HCT116 (cell line): ENCODE measurements at places on chromosomes 5 and 9. TPM values are rescaled to one million over a fixed set of nuclear protein-coding genes. Genes with fewer than 3 reads are reported as not detected.

SLC36A3 gene
- total RNA-seq: not detected

GRCh38 chr9:138068601-138069035, 191.0 kb downstream of the CACNA1B start:
- DNase-seq: no peak
- no peaks in the 10 kb centered on the region for H3K36me3 ChIP-seq
- H3K4me3 ChIP-seq: no peak overlapping the region
- no peaks in the 10 kb centered on the region for H3K4me1 ChIP-seq
- no peaks in the 10 kb centered on the region for H3K27me3 ChIP-seq

GRCh38 chr5:148509893-148510292, 126.1 kb downstream of the FBXO38 start:
- no peak overlapping the region for H3K27ac ChIP-seq
- no peaks in the 10 kb centered on the region for H3K4me1 ChIP-seq
- no peak for DNase-seq
- no peak overlapping the region for H3K4me3 ChIP-seq
- no peaks in the 10 kb centered on the region for H3K27me3 ChIP-seq
- H3K36me3 ChIP-seq: no peaks in the 10 kb centered on the region

- H3K27me3 ChIP-seq: no peaks in the 10 kb centered on the region
- no peak for DNase-seq
- no peak overlapping the region for H3K4me3 ChIP-seq
- peaks cover 5% of the 10 kb centered on the region for H3K4me1 ChIP-seq
- H3K27ac ChIP-seq: no peak overlapping the region
- H3K36me3 ChIP-seq: no peaks in the 10 kb centered on the region
Observed at GRCh38 chr5:62263401-62263800, 42.6 kb upstream of the KIF2A start.

GRCh38 chr9:91577633-91578061, 154.0 kb upstream of the NFIL3 start:
- no peak overlapping the region for H3K27ac ChIP-seq
- 0 out of 2 replicates have a peak, but pooled peaks cover 7% of the 10 kb centered on the region for H3K27me3 ChIP-seq
- H3K36me3 ChIP-seq: no peaks in the 10 kb centered on the region

DNA sequence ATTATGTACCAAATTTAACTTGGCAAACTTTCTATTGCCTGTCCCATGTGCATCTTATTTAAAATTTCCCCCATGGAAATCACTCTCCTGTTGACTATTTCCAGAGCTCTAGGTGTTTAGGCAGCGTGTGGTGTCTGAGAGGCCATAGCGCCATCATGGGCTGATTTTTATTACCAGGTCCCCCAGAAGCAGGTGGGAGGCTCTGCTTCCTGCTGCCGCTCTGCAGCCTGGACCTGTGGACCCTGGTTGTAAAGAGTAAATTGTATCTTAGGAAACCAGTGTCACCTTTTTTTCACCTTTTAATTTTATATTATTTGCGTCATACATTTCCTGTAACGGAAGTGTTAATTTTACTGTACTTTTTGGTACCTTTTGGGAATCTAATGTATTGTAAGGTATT, 6.4 kb downstream of the HNRNPAB start:
- H3K27ac ChIP-seq: no peak overlapping the region
- H3K36me3 ChIP-seq: peaks cover 86% of the 10 kb centered on the region
- peaks cover 13% of the 10 kb centered on the region for H3K4me1 ChIP-seq
- no peaks in the 10 kb centered on the region for H3K27me3 ChIP-seq
- DNase-seq: no peak

GBGT1 gene
- 0.34 TPM for total RNA-seq

ANKRD33B gene
- 10.9 TPM for total RNA-seq

GRCh38 chr9:33728613-33729012, 66.7 kb upstream of the PRSS3 start:
- DNase-seq: no peak
- H3K36me3 ChIP-seq: no peaks in the 10 kb centered on the region
- no peaks in the 10 kb centered on the region for H3K27me3 ChIP-seq
- H3K4me1 ChIP-seq: no peaks in the 10 kb centered on the region
